ENCODE measurements at places on chromosomes 2 and 18. TPM values are rescaled to one million over a fixed set of nuclear protein-coding genes. Genes with fewer than 3 reads are reported as not detected.

The BCL11A gene
- 1.2 TPM for total RNA-seq

The TFCP2L1 gene
- total RNA-seq, result 0.16 TPM

The REG1B gene
- not detected for total RNA-seq

The ONECUT2 gene
- total RNA-seq, result 0.02 TPM

The SERPINB13 gene
- not detected for total RNA-seq

The GPR155 gene
- 12.6 TPM for total RNA-seq

The OTOS gene
- not detected for total RNA-seq
